ENCODE measurements at places on chromosomes 11 and 22.

GRCh38 chr22:29245626-29246385 lies 22.0 kb downstream of the RHBDD3 start:
- peak; percentile 49 for DNase-seq

DNA sequence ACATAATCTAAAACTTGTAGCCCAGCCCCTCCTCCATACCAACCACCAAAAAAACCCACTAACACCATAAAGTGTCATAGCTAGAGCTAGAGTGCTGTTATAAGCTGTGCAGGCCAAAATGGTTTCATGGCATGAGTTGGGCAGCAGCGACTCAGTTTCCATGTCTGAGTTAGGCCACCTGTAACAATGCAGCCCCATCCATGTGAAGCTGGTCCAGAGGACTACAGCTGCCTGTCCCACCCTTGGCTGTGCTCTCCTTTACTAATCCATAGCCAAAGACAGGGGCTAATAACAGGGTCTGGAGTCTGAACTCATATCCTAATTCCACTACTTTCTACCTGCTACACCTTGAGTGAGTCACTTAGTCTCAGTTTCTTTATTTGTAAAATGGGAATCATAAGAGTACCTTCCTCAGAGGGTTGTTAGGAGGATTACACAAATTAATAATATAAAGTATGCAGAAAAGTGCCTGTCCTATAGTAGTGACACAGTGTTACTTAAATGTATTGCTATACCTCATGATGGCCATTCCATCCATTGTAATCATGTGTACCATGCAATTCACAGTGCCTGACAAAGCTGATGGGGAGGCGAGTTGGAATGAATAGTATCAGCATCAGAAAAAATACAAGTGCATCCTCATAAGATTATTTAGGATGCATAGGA lies 20.6 kb downstream of the KCNQ1OT1 start:
- DNase-seq = no peak

DNA sequence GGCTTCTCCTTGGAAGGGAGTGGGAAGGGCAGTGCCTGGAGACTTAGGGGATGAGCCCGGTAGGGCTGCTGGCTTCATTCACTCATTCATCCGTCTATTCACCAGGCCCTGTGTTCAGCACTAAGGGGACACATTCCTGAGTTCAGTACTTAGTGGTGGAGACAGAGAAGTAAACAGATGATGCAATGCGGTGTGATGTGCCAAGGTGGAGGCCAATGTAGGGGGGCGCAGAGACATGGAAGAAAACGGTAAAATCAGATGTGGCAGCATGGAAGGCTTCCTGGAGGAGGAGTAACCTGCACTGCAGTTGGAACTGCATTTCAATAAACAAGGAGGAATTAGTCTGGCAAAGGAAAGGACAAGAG lies 21.3 kb downstream of the GRIK4 start:
- DNase-seq = peak; percentile 37

DNA sequence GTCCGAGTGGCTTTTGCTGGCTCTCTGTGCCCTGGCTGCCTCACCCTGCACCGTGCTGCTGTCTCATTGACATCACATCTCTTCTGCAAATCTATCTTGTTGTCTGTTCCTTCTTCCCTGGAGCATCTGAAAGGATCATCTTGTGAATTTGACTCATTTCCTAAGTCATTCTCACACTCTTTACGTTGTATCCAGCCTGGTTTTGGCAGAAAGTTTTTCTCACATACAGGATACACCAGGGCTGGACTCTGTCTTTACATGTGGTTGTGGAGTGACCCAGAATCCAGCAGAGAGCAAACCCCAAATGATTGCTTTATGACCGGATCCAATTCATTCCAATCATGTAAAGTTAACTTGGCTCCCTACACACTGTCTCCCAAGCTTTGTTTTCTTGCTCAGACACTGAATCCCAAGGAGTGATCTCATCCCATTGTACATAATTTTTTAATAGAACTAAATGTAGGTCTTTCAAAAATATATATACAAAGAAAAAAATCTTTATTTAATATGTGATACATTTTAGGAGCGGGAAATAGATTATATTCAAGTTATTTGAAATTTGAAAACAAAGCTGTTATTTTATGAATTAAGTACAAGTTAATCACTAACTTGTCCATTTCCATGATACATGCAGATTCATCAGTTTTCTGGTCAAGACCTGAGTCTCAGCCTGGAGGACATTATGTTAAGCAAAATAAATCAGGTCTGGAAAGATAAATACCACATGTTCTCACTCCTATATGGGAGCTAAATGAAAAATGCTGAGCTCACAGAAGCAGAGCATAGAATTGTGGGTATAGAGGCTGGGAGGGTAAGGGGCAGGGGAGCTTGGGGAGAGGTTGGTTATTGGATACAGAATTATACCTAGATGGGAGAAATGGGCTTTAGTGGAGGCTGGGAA lies 2.9 kb upstream of the RFPL1 start:
- no peak for DNase-seq

GRCh38 chr11:11028017-11028692 lies 170.3 kb upstream of the ZBED5 start:
- DNase-seq = peak; percentile 94

DNA sequence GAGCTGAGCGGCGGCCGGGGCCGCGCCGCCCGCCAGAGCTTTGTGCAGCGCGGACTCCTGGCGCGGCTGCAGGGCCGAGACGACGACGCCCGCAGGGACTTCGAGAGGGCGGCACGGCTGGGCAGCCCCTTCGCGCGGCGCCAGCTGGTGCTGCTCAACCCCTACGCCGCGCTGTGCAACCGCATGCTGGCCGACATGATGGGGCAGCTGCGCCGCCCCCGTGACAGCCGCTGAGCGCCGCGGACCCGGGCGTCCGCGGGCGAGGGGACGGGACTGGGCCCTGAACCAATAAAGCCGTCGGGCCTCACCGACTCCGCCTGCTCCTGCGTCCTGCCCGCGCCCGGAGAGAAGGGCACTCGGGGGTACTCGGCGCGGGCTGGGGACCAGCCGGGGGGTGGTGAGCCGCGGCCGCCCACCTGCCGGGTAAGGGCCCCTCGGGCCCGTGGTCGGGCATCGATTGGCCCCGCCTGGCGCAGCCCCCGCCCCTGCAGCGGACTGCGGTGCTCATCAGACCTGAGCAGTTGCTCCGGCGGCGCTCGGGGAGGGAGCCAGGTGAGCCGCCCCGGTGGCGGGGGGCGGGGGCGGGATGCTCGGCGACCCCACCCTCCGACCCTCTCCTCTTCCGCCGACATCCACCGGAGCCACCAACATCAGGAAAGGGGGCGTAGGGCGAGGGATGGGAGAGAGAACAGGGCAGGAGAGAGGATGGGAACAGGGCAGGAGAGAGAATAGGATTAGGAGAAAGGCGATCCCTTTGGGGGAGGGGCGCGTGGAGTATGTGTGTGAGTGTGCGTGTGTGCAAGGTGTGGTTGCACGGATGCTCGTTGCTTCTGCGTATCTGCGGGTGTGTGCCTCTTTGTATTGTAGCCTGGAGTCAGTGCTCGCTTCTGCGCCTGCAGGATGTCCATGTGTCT lies at the start of gene TMEM25:
TSS of gene TMEM25 (plus strand) at position 510 of the 914 bp plus-strand sequence. CDS start 610 bp downstream, outside the sequence.
- peak; percentile 45 for DNase-seq

GRCh38 chr11:72736452-72737069 lies 15.6 kb downstream of the ARAP1 start:
- DNase-seq = peak; percentile 53

DNA sequence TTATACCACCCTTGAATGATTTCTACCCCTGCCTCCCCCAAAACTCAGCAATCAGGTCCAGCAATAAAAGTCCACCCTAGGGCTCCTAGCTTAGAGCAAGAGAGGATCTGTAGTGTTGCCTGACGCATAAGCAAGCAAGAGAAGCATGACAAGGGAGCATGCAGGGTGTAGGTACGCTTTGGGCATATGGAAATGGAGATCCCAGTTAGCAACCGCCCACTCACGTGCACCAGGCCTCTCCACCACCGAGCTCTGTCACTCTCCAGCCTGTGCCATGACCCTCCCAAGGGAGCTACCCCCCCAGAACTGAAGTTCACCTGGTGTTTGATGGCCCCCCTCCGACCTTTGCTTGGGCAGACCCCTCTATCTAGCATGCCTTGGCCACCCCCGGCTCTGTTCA lies 39.4 kb downstream of the SERPINH1 start:
- no peak for DNase-seq

DNA sequence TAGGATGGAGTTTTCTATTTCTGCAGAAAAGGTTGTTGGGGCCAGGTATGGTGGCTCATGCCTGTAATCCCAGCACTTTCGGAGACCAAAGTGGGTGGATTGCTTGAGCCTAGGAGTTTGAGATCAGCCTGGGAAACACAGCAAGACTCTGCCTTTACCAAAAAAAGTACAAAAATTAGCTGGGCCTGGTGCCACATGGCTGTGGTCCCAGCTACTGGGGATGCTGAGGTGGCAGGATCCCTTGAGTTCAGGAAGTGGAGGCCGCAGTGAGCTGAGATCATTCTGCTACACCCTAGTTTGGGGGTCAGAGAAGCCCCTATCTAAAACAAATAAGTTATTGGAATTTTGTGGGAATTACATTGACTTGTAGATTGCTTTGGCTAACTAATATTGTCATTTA lies 71.7 kb downstream of the FDX1 start:
- no peak for DNase-seq

DNA sequence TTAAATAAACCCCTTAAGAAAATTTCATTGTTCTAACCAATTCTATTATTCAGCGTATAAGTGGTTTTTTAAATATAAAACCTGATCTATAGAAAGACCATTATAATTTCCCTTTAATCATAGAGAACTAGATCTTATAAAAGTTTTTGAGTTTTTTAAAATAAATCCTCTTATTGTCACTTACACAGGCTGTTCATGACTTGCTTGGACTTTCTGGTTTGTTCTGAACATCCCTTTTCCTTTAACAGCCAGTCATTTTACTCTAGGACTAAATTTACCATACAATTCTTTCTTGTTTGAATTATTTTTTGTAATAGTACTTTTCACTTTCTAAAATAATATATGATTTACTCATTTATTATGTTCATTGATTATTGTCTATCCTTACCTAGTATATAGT lies 4.7 kb downstream of the NXPE2 start:
- no peak for DNase-seq

DNA sequence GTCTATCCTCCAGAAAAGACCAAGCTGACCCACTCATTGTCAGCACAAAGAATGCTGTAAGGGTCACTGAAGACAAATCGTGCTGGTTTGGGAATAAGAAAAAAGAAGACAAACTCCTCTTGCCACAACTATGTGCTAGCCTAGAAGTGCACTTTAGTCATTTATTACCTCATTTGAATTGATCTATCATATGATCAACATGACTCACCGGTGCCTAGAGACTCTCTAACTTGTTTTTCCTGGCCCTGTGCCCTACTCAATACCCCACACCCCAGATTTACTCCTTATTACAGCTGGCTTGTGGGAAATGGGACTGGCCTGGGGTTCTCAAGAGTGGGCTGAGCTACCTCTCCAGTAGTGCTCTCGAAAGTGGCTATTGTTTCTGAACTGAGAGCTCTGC lies 35.9 kb upstream of the HORMAD2 start:
- peak; percentile 51 for DNase-seq

DNA sequence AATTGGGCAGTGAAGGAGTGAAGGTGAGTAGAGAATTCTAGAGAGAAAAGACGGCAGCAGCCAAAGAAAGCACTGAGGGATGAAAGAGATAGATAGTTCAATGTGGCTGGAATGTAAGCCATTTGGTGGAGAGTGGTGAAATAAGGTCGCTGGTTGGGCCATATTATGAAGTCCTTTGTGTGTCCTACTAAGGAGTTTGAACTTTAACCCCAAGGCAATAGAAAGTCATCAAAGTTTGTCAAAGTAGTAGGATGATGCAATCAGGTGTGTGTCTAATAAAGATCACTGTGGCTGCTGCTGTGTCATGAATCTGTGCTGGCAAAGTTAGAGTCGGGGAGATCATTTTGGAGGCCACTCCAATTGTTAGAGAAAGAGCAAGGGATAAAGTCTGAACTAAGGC lies 18.7 kb downstream of the RNF121 start:
- no peak for DNase-seq

DNA sequence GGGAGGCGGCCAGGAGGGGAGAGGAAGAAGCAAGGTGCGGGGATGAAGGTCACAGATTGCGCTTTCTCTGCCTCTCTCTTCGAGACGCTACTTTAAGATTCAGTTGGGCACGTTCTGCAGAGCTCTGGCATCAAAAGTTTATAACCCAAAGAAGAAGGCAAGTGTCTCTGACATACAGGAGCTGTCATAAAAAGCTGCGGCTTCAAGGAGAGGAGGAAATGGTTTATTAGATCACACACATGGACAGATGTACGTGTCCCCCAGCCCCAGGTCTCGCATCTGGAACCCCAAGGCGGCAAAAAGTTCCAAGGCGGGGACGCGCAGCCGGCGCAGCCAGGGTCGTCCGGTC lies 589.0 kb downstream of the OPCML start:
- DNase-seq = no peak

DNA sequence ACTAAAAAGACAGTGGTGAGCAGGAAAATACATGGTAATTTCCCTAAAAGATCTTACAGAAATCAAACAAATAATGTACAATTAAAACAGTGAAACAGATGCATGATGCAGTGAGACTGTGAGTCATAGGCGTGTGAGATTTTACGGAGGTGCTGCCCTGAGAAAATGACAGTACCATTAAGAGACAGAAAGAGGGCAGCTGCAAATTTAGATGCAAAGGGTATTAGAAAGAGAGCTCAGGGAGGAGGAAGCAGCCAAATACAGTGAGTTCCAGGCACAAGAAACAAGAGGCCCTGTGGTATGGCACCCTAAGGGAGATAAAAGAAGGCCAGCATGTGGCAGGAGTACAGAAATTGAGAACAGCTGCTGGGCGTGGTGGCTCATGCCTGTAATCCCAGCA lies 88.5 kb upstream of the FIBIN start:
- peak; percentile 28 for DNase-seq

GRCh38 chr11:44774731-44775130 lies 48.0 kb downstream of the TSPAN18 start:
- no peak for DNase-seq

DNA sequence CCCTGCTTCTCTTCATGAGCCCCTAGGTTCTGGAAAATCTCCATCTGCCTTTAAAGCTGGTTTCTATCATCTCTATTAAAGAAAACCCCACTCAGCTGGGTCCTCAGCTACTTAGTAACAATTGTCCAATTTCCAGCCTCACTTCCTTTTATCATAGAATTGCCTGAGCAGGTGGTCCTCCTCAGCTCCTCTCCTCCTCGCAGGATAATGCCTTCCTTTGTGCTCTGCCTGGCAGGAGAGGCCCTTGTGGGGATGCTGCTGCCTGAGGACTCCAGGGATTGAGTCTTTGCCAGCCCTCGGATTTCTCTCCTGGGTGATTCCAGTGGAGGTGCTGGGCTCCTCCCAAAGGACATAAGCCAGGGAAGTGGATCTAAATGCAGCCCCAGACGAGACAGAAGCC lies 448.3 kb downstream of the INSC start:
- no peak for DNase-seq

GRCh38 chr11:124717786-124718651 lies 21.7 kb upstream of the NRGN start:
- DNase-seq = peak; percentile 28

All from amniotic epithelial cell (primary cell).